ENCODE measurements at places on chromosomes 4 and X.
A peak's percentile ranks its signal among the peaks of the same experiment; 100 is the strongest.

DNA sequence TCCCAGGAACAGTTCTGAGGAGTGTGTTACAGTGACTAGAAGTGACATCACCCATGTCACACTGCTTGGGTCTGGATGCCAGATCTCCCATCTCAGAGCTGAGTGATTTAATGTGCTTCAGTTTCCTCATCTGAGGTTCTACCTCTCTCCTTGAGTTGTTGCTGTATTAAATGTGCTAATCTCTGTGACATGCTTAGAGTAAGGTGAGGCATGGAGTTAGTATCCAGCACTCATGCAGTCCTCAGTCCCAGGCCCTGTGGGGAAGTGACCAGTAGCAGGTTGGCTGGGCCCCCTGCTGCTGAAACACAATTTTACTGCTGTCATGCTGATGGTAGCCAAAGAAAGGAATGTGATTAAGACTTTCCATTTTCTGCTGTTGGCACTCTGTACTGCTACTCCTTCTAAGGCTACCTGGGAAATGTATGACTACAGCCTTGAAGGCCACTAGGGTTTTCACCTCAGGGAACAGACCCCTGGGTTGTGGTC is 639.6 kb downstream of the MID1IP1 start:
- DNase-seq = no peak

GRCh38 chr4:169566021-169566818 is 46.2 kb downstream of the NEK1 start:
- peak; percentile 60 for DNase-seq

GRCh38 chrX:8034058-8034457 is 106.8 kb upstream of the PNPLA4 start:
- DNase-seq = no peak

DNA sequence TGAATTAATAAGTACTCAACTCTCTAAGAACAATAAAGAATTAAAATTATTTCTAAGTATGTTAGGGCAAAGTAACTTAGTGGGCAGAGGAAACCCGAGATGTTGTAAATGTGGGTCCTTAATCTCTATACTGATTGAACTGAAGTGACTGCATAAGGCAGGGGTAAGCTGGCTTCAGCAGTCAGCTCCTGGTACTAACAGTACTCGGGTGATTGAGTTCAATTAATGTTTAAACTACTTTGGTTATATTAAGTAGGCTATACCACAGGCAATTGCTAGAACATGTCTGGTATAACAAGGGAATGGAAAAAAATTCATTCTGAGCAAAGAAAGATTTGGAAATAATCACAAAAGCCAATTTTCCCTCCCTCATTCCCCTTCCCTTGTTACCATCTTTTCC is 90.7 kb downstream of the LNX1 start:
- DNase-seq = no peak

DNA sequence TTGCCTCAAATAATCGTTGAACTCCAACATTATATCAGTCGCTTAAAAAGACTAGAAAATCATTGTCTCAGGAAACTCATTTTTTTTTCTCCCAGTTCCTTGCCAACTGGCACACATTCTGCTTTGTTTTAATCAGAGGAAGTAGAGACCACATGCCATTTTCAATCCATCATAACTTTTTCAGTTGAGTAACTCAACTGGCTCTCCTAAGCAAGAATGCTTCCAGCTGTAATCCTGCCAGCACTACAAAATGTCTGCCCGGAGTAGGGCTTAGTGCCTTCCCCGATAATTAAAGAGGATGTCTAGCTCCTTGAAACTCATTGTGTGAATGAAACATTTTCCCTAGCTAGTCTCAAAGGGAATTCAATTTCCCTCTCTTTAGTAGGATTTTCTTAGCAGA is 33.0 kb downstream of the FREM3 start:
- DNase-seq = no peak

Data from OCI-LY7 (cell line).